ENCODE measurements at places on chromosomes 4 and X.

- no peak for DNase-seq
Measured at GRCh38 chr4:147461161-147461560, 19.7 kb upstream of the EDNRA start.

- no peak for DNase-seq
Measured at GRCh38 chr4:70772929-70773555, 51.3 kb downstream of the RUFY3 start.

GRCh38 chr4:78975865-78976264, 36.6 kb upstream of the PAQR3 start:
- no peak for DNase-seq

DNA sequence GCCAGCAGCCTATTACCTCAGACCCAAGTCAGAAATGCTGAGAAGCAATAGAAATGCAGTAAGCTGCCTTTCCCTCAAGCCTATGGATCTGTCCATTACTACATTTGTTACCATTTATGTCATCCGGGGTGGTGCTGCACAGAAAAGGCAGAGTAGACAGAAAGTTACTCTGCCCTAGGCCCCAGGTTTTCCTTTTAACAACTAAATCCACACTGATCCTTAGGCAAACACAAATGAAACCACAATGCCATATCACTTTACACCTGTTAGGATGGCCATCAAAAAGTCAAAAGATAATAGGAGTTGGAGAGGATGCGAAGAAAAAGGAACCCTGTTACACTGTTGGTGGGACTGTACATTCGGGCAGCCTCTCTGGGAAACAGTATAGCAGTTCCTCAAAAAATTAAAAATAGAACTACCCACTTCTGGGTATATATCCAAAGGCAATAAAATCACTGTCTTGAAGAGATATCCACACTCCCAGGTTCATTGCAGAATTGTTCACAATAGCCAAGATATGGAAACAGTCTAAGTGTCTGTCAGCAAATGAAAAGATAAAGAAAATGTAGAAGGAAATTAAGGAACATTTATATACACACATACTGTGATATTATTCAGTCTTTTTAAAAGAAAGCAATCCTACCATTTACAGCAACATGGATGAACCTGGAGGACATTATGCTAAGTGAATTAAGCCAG, 186.3 kb downstream of the NWD2 start:
- no peak for DNase-seq

DNA sequence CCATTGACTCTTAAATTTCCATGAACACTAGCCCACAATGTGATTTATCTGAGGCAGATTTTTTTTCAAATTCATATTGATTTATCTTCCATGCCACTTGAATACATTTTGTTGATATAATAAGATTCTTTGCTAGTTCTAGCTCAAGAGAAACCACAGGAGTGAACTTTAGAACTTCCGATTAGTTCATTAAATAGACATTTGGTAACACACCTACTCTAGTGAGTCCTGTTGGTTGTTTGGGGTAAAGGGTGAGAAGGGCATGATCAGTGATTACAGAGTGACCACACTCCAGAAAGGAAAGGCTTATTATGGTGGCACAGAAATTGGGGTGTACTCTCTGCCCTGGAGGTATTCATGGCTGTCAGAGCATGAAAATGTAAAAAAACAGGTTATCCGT, 120.4 kb downstream of the CDKL5 start:
- DNase-seq, result no peak

DNA sequence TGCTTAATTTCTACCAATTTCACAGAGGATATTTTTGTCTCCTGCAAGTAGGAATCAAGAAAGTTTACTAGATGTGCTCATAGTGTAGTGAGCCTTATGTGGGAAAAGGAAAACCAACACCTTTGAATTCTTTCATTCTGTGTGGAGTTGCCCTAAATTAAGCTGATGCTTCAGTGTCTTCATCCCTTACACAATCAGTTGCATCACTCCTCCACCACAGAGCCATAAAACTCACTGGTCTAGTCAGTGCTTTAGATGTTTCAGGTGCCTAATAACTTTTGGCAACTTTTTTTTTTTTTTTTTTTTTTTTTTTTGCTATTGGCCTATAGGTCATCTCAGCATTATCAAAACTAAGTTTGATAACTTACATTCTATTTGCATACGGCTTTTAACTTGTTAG, 41.5 kb downstream of the HHIP start:
- no peak for DNase-seq

GRCh38 chrX:53695946-53696549, 9.5 kb upstream of the HUWE1 start:
- DNase-seq, result no peak

DNA sequence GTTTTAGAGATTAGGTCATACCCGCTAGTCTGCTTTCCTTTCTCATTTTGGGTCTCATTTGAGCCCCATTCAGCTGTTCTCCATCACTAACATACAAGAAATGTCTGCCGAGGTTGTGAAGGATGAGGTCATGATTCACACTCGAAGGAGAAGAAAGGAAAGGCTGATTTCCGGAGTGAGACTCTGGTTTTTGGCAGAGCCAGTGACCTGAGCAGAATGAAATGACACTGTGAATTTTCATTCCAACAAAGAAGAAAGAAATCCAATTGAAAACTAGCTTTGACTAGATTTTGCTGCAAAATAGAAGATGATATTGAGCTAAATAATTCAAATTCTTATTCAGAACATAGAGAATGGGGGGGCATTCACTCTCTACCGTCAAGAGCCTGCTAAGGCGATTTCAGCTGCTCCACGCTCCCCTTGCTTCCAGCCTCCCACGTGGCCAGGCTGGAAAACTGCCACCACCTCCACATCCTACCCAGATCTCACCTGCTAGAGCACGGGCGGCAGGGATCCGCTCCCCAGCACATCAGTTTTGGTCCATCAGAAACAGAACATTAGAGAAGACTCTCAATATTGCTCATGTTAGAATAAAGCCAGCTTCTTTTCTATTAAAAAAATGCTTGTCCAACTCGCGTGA, 39.0 kb downstream of the F11 start:
- DNase-seq, result no peak

DNA sequence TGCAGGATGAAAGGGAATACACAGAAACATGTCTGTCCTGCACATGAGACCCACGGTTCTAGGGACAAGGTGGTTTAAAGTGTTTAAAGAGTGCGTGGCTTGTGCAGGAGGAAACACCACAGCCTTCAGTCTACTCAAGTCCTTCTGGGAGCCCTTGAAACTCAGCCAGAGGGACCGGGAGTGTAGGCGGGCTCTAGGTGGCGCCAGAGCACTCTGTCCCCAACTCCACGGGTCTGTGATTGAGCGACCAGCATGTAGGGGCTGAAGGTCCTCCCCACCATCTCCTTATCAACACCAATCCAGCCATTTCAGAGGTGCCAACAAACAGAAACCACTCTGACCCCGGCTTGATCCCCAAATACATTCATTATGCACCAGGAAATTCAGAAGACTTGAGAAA, 82.0 kb upstream of the CLDN34 start:
- DNase-seq, result peak; percentile 20

DNA sequence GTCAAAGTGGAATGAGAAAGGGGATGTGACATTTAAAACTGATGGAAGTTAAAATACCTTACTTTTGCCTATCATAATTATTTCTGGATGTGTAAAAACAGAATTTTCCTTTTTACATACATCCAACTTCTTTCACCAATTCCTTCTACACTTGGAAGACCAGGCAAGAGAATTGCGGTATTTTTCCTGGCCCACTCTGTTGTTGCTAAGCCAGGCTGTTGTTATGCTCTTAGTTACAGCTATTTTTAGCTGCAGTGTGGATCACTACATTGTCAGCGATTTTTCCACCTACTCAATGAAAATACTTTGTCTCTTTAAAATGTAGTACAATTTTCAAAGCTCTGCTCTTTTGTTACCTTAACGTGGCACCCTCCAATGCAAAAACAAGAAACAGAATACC, 43.4 kb downstream of the NKX6-1 start:
- DNase-seq, result no peak

DNA sequence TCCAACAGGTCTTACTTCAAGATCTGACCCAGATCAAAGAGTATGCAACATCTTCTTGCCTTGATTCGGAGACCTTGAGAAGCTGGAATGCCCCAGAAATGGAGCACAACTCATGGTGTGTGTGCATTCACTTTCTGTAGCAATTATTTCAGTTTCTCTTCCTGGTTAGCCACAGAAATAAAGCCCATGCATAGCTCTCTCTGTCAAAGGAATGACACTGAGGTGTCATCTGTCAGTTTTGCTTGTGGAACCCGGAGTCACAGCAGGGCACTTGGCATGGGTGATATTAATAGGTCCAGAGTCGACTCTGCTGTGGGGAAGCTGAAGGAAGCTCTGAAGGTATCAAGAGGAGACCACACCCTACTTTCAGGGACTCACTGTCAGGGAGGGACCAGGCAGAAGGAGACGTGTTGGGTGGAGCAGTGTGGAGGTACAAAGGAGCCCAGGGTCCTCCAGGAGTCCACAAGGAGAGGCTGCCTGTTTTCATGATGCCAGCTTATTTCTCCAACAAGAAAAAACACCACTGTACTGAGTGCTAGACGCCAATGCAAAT, 10.7 kb downstream of the CLNK start:
- no peak for DNase-seq

DNA sequence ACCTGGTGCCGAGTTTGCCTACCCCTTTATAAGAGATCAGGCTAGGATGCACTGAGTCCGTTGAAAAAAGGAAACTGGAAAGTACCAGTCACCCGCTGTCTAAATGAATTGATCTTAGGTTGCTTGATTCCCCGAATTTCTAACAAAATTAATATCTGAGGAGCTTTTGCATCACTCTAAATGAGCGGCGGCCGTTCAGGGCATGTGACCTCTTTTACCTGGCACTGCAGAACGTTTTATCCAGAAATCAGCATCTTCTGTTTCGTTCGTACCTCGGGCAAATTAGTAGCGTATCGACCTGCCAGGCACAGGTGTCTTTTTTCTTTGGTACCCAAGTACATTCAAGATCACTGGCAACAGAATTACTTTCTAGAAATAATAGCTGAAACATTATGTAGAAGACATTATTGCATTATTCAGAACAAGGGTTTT, 876 bp downstream of the KLHL2 start:
- no peak for DNase-seq

DNA sequence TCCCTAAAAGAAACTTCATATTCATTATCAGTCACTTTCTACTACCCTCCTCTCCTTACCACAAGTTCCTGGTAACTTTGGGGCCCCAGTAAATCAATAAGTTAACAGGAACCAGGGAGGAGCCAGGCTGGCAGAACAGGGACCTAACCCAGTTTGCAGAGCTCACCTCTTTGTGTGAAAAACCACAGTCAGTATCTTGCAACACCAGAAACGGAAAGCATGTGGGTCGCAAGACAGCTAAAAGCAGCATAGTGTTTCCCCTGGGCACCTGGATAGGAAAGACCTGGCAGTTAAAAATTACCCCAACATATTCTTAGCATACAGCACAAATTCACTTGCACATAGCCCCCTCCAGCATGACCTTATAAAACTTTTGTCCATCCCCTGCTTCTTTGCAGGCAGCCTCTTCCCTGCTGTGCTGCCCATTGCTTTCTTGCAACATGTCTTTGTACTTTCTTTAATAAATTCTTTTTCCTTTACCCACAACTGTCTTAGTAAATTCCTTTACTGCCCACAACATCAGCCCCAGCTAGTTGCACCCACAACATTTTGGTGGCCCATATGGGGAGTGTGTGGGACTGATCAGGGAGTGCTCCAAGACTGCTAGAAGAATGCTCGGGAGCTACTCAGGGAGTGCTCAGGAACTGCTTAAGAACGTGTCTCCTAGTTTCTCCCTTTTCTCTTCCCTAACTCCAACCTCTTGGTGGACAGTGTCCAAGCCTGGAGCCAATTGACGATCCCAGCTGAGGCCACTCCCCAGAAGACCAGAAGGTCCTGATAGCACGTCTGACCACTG, 83.4 kb downstream of the MSN start:
- DNase-seq, result no peak

DNA sequence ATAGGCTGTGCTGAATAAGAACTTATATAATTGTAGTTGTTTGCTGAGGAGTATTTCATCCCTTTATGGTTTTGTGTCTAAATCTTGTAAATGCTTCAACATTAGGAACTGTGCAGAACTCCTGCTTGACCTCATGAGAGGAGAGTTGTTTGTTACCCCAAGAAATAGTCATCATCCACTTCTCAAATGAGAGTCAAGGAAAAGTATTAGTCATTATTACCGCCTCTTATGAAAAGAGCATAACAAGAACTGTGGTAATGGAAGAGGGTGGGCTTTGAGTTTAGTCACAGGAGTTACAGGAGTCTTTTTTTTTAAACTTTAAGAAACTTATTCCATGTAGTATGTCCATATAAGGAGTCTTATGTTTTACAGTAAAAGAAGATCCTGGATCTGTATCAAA, 132.9 kb downstream of the RAP1GDS1 start:
- no peak for DNase-seq

- no peak for DNase-seq
Measured at GRCh38 chr4:101028886-101029285, 318.4 kb downstream of the PPP3CA start.

DNA sequence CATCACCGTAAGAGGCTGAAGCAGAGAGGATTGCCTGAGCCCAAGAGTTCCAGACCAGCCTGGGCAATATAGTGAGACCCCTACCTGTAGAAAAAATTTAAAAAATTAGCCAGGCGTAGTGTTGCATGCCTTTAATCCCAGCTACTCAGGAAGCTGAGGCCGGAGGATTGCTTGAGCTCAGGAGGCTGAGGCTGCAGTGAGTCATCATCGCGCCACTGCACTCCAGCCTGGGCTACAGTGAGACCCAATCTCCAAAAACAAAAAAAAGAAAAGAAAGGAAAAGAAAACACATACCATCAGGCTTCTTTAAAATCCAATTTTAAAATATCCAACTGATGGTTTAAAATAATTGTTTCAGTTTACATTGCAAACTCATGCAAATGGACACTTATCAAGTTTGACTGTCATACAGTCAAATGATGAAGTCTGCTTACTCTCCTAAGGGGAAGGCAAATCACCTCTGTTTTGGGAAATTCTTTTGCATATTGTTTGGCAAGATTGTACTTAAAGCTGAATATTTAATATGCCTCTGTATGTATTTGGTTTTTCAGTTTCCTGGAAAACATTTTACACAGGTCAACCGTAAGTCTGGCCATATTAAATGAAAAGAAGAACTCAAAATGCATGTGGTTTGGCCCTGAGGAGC, 23.7 kb upstream of the TENM3 start:
- DNase-seq, result no peak

DNA sequence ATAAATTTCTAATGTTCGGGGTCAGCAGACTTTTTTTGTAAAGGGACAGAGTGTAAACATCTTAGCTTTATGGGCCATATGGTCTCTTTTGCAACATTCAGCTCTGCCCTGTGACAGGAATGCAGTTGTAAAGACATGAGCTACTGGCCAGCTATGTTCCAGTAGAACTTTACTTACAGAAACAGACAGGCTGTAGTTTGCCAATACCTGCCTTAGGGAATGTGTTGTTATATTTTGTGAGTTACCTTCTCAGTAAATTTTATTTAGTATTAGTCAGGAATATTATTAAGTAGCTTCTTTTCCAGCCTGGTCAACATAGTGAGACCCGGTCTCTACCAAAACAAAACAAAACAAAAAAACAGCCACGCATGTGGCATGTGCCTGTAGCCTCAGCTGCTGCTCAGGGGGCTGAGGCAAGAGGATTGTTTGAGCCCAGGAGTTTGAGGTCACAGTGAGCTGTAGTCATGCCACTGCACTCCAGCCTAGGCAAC, 48.7 kb downstream of the HTT start:
- DNase-seq, result no peak
